Ammon's horn (tissue), 1 donor: ENCODE measurements at places on chromosomes 2 and 18.

DNA sequence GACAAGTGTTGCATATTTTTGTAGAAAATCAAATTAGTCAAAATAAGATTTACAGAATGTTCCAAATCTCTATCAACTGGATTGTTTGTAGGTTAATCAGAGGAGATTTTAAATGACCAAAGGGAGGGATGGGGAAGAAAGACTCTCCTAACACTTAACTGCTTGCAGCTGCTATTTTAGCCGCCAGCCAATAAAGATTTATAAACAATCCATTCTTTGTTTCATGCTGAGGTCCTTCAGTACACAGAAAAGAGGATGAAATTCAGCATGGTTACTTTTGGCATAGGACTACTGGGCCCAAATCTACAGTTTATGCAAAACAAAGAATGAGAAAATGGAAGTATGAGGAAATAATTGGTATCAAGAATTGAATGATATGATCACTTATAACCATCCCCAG, 86.4 kb upstream of the FN1 start:
- peak; percentile 15 for DNase-seq

GRCh38 chr2:213806125-213806726, 522.0 kb downstream of the SPAG16 start:
- DNase-seq = peak; percentile 9

- peak; percentile 33 for DNase-seq
These were observed 926 bp downstream of the SERPINB8 start for GRCh38 chr18:63970809-63971205.

GRCh38 chr2:133726973-133727372, 158.7 kb upstream of the NCKAP5 start:
- DNase-seq = no peak

- no peak for DNase-seq
These were observed 58.7 kb downstream of the TMEM18 start for GRCh38 chr2:618422-618990.

DNA sequence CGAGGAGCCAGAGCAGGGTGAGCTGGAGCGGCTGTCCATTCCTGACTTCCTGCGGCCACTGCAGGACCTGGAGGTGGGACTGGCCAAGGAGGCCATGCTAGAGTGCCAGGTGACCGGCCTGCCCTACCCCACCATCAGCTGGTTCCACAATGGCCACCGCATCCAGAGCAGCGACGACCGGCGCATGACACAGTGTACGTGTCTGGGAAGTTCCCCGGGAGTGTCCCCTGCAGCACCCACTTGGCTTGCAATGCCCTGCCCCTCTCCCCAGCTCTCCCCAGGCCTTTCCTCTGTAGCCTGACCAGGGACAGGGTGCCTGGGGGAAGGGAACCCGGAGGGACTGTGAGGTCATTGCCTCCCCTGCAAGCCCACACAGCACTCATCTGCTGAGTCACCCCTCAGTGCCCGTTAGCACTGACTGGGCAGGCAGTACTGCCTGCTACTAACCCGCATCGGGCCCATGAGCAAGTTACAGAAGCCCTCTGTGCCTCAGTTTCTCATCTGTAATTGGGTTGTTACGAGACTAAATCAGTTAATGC, 29.4 kb upstream of the GMPPA start:
- no peak for DNase-seq

DNA sequence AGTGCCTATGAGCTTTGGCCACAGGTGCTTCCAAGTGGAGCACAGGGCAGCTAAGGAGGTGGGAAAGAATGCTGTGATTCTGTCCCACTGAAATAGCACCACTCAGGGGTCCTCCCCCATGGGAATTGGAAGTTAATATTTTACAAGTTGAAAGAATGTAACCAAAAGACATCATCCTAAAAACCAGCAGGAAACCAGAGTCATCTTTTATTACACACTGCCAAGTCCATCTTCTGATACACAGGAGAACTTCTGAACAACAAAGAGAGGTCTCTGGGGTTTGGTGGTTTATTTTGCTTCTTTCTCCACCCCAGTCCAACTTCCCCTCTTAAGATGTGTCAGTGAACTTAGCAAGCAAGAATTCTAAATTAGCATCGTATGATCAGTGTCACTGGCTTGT, 47.7 kb downstream of the COLEC12 start:
- no peak for DNase-seq

GRCh38 chr2:238498188-238498587, 71.5 kb downstream of the ASB1 start:
- no peak for DNase-seq

- DNase-seq = no peak
These were observed 14.4 kb upstream of the HES6 start for GRCh38 chr2:238254095-238254723.

- DNase-seq = no peak
These were observed 23.1 kb downstream of the ANXA4 start for GRCh38 chr2:69765096-69765380.

DNA sequence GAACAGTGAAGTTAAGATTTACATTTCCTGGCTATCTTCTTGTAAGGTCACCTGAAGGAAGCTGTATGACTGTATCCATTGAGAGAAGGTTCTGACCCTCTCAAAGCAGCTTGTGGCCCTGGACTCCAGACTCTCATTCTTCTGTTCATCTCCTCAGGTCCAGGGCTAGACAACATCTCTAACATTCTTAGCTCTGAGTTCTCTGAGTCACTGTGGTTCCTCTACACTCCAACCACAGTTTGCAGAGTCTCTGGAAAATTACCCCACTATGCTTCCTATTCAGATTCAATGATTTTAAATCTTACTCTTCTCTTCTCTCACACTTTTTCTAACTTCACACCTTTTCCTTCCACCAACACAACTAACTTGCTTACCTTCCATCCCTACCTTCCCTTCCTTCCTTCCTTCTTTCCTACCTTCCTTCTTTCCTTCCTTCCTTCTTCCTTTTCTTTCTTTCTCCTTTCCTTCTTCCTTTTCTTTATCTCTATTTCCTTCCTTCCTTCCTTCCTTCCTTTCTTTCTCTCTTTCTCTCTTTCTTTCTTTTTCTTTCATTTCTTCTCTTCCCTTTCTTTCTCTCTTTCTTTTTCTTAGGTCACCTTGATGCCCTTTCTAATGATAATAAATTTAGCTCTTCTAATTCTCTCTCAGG, 824.3 kb upstream of the ZEB2 start:
- no peak for DNase-seq

- DNase-seq = no peak
These were observed 13.4 kb downstream of the SERPINB7 start for GRCh38 chr18:63788447-63789096.

- DNase-seq = no peak
These were observed 22.6 kb downstream of the FER1L5 start for GRCh38 chr2:96665083-96665569.

DNA sequence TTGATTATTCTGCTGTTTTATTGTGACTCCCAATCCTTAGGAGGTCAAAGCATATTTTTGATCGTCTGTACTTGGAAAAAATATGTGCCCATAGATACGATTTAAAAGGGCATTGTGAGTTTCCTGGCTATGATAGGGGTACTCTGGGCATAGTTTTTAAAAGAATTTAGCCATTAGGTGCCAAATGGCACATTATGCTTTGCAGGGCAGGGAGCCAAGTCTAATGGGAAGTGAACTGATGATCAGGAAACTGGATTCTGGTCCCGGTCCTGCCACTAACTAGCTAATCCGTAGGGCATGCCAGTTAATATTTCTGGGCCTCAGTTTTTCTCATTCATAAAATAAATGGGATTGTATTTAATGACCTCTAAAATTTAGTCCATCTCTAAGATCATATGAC, 189.3 kb downstream of the LTBP1 start:
- DNase-seq = no peak

DNA sequence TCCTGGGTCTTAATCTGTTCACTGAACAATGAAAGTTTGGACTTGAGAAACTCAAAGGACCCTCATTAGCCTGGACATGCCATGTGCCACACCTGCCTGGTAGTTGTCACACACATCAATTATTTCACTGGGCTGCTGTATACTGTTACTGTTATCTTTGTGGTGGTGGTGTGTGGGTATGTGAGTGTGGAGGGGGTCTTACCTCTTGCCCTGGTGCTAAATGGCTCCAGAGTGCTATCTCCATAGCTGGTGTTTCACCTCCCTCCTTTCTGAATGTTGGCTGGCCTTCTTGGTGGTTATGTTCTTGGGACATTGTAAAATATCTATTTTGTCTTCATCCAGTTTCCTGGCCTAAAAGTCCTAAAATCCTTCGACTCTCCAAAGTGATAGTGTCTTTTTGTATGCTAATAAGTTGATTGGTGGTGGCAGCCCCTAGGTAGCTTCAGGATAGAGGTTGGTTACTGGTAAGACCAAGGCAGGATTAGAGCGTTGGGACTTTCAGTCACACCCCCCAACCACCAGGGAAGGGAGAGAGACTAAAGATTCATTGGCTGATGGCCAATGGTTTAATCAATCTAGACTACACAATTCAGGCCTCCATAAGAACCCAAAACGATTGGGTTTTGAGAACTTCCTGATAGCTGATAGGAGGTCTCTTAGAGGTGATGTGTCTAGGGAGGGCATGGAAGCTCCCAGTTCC, 328.1 kb downstream of the MYCN start:
- no peak for DNase-seq

- no peak for DNase-seq
These were observed 37.7 kb upstream of the SMAD2 start for GRCh38 chr18:47968006-47968676.

DNA sequence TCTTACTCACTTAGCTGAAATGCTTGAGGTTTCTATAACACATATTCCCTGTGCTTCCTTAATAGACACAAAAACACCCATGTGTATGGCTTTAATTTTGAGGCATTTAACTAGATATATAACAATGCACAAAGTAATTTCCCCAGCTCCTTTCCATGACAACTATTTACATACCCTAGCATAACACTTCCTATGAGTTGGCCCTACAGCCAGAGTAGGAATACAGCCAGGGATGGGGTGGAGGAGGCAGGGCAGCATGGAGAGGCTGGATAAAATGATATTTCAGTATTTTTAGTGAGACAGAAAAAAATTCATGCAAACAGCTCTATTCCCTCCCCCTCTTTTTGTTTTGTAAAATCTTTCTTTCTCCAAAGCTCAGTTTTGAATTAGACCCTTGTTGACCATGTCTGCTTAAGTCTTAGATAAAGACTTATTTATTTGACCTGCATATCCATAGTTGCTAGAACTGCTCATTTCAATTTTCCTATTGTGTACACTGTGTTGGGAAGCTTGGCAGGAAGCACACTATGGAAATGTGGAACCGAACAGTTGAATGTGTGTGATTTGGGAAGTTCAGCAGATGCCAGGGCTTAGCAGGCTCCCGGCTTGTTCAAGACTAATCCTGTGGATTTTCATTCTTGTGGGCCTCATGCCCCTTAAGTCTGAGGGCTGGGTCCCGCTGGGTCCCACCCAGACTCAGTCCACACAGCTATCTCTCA, 11.2 kb upstream of the B3GNT2 start:
- no peak for DNase-seq

- DNase-seq = no peak
These were observed 175.5 kb downstream of the SETBP1 start for GRCh38 chr18:44856157-44856556.

DNA sequence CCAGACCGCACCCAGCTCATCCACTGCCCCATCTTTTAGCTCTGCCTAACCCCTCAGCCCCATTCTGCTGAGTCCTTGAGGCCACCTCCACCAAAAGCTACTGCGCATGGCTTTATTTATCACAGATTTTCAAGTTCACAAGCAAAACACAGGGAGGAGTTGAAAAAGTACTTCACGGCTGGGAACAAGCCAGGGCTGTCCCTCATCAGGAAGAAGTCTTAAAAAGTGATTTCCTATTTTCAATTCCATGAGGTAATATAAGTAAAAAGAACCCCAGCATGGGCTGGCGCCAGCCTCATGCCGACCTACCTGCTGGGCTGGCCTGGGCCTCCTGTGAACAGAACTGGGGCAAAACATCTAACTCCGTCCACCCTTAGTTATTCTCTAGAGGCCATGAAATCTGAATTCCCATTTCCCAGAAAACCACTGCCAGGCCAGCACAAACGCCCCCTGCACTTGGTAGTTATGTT, 69.0 kb downstream of the POLR1A start:
- DNase-seq = no peak

GRCh38 chr2:147122944-147123343, 721.9 kb upstream of the ACVR2A start:
- DNase-seq = no peak

- no peak for DNase-seq
These were observed 62.4 kb downstream of the LYPD1 start for GRCh38 chr2:132607426-132608090.

- no peak for DNase-seq
These were observed 191.8 kb downstream of the LRRTM1 start for GRCh38 chr2:80112790-80113189.

DNA sequence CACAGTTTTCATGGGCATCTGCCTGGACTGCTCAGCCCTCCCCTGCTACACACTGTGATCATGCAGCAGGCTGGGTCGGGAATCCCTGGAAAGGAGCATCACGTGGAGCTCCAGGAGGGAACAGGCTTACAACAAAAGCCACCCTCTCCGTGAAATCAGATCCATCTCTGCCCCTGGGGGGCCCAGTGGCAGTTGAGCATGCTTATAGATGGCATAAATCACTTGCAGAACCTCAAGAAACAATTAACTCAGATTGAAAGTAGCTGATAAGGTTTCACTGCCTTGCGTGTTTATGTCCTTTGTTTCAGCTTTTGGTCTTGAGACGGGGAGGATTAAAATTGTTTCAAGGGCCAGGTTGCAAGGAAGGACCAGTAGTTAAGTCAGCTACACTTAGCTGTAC, 354.8 kb upstream of the MEIS1 start:
- DNase-seq = no peak

- DNase-seq = peak; percentile 39
These were observed 784.1 kb upstream of the FANCL start for GRCh38 chr2:59025157-59025757.

GRCh38 chr2:16608661-16609643, 56.7 kb downstream of the CYRIA start:
- DNase-seq = peak; percentile 88

DNA sequence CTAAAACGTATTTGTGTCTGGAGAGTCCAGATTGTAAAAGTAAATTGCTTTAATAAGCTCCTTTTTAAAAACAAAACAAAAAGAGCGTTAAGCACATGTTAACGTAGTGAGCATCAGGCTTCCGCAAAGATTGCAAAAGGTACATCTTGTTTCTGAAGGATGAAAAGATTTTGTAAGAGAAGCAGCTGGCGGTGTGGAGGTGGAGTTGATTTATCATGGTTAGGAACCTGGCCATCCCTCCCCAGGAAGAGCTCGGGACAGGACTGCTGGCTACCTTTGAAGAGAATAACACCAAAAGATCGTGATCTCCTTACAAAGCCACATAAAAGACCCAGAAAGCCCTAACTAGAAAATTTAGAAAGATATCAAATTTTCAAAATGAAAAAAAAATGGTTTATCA, 132.2 kb downstream of the DNER start:
- no peak for DNase-seq

GRCh38 chr18:47531717-47532116, 280.3 kb upstream of the SKOR2 start:
- no peak for DNase-seq

DNA sequence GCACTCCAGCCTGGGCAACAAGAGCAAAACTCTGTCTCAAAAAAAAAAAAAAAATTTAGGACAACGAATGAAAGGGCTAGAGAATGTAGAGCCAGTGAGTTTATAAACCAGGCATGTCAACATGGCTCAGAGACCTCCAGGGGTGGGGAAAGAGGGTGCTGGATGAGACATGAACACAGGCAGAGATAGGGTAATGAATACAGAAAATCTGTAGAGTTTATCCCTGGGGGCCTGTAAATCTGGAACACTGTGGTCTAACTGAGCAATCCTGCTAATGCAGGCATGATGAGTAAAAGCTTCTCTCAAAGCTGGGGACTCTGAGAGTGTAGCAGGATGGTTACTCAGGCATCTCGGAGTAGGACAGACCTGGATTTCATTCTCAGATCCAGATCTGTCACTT, 59.2 kb upstream of the IGFBP2 start:
- no peak for DNase-seq

GRCh38 chr2:151844211-151844896, 16.1 kb upstream of the ARL5A start:
- DNase-seq = peak; percentile 44
